Hematopoietic multipotent progenitor cell treated with erythropoietin and hydrocortisone succinate and interleukin-3 and kit ligand, for 15 days (in vitro differentiated cells): ENCODE measurements at places on chromosomes 5 and 9.
A peak's percentile ranks its signal among the peaks of the same experiment; 100 is the strongest.

GRCh38 chr5:157088342-157088990 is 20.4 kb downstream of the HAVCR2 start:
- DNase-seq: no peak

- DNase-seq: no peak
Observed at GRCh38 chr9:624935-625500, 216.5 kb upstream of the DMRT1 start.

DNA sequence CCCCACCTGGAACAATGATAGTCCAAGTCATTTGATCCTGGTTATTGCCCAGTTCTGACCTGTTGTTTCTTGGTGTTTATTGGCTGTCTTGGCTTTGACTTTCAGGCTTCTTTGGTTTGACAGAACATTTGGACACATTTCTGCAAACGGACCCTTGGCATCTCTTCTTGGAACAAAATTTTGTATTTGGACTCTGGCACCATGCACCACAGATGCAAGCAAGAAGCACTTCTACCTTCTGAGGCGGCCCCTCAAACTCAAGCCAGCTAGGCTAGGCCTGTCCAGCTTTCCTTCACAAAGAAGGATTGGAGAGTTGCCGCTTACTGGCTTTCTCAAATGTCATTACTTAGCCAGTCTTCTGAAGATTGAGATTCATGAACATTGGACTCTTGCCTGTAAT is 23.1 kb upstream of the FGF10 start:
- DNase-seq: no peak

DNA sequence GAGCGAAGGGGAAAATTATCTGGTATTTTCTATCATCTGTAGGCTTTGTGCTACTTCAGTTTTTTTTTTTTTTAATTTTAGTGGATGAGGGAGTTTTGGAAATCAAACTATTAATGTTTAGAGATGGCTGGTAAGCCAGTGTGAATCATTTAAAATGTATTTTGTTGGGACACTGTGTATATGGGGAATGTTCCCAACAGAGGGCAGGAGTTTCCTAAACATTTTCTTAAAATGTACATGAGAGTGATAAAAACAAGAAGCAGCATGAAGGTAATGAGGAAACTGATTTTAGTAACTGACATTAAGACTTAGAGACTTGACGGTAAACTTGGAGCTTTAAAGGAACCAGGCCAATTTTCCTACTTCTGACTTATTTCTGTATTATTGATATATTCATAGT is 68.2 kb upstream of the ITGA2 start:
- no peak for DNase-seq

DNA sequence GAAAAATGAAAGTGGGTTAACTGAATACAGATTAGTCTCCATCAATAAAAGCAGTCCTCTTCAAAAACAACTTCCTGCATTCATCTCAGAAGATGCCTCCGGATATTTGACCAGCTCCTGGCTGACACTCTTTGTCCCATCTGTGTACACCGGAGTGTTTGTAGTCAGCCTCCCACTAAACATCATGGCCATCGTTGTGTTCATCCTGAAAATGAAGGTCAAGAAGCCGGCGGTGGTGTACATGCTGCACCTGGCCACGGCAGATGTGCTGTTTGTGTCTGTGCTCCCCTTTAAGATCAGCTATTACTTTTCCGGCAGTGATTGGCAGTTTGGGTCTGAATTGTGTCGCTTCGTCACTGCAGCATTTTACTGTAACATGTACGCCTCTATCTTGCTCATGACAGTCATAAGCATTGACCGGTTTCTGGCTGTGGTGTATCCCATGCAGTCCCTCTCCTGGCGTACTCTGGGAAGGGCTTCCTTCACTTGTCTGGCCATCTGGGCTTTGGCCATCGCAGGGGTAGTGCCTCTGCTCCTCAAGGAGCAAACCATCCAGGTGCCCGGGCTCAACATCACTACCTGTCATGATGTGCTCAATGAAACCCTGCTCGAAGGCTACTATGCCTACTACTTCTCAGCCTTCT is 16.6 kb downstream of the F2R start:
- DNase-seq: no peak

DNA sequence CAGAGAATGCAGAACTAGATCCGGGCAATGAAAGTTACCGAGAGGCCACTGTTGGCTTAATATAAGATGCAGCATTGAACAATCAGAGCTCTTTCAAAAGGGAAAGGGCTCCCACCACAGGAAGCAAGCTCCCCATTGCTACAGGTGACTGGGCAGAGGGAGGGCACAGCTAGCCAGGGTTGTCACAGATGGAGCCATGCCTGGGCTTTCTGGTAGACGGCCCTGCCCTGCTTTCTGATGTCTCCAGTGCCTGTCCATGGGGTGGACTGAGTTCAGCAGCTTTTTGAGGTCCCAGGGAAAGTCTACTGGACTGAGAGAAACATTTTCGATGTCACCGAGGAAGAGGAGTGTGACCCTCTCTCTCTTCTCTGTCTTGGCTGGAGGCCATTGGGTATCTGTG is 14.1 kb downstream of the RGS3 start:
- DNase-seq: no peak

DNA sequence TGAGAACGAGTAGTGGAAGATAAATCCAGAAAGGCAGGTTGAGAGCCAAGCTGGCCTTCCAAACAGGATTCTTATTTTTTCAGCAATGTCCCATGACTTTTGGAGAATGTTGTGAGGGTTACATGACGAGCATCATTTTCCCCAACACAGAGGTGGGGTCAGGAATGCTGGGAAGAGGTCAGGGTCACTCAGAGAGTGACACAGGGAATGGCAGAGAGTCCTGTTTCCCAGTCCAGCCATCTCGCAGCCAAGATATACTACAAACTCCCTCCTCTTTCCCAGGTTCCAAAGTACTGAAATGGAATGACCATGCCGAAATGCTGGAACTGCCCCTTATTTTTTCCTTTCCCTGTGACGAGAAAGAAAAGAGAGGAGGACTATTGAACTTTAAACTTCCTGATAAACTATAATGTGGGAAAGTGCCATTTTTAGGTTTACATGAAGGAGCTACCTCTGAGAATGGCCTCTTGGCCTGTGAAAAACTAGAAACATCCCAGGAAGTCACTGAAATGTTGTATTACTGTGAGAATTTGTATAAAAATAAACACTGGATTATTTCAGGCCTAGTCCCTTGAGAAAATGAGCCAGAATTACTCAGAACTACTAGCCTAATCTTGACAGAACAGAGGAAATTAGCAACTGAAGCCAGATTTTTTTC is 420.4 kb downstream of the CETN3 start:
- DNase-seq: no peak

DNA sequence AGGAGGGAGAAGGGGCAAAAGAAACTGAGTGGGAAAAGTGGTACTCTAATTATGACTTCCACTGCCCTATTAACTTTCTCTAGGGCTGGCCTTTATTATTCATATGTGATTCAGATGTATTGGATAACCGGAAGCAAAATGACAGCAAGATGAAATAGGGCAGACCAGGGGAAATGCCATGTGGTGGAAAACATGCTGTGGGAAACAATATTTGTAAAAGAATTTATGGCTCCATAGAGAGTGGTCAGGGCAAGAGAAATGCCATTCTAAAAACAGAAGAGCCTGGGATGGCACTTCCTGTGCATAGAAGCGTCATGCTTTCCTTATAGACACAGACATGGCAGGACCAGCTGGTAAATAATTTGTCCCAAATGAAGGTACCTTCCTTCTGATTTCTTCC is 67.7 kb downstream of the MEGF10 start:
- no peak for DNase-seq

GRCh38 chr9:87570000-87570908 is 72.6 kb downstream of the DAPK1 start:
- no peak for DNase-seq

GRCh38 chr5:78268356-78268755 is 26.1 kb downstream of the AP3B1 start:
- DNase-seq: no peak

- no peak for DNase-seq
Observed at GRCh38 chr9:91071184-91071990, 269.8 kb downstream of the SYK start.

- peak; percentile 35 for DNase-seq
Observed at GRCh38 chr9:124863371-124863871, 1.5 kb downstream of the ARPC5L start.

GRCh38 chr9:19342947-19343346 is 37.1 kb downstream of the RPS6 start:
- DNase-seq: no peak

DNA sequence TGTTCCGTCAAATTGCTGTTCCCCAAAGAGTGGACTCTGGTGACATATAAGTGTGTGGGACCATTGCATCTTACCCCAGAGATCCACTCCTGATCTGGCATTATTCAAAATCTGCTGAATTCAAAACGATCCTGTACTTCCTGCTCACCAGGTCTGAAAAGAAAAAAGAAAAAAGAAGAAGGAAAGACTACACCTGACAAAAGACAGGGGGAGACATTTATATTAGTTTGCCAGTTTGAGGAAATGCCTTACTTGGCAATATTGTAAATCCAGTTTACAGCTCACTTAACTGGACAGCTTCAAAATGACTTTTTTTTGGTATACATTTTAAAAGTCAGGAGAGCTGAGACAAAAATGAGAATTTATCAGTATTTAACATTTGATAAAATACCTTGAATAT is 15.0 kb upstream of the GRHPR start:
- no peak for DNase-seq

GRCh38 chr9:78030553-78031443 is 813 bp downstream of the GNAQ start:
- DNase-seq: peak; percentile 33

GRCh38 chr9:104927912-104928740 is at the start of gene ABCA1:
Gene ABCA1, minus strand, starts transcription at chr9:104928155. Its CDS starts 24,476 bp downstream, at chr9:104903679.
- peak; percentile 53 for DNase-seq

DNA sequence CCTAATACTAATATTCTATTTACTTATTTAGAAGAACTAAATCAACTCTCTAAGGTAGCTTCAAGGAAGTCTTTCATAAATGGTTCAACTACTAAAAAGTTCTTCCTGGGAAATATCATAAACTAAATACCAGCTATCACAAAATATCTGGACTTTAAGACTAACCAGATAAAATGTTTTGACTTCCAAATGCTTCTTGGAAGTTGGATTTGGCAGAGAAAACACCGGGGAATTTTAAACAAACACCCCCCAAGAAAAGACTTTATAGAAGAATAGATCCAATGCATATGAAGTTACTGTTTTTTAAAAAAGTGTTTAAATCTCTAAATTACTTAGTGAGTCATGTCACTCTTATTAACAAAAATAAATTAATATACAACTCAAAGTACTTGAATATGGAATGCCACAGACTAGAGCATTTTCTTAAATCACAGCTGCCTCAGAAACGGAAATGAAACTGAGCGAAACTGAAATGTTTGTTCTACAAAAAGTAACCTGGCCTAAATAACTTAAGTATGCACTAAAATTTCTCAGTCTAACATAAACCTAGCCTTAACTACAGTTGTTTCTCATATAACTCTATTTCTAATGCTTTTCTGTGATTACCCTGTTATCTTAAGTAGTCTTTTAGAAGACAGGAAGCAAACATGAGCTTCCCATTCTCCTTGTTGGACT is 6.8 kb downstream of the ABCA1 start:
- no peak for DNase-seq

- no peak for DNase-seq
Observed at GRCh38 chr5:54093861-54094260, 216.5 kb downstream of the ARL15 start.

GRCh38 chr9:130549093-130549735 is 30.2 kb upstream of the FUBP3 start:
- DNase-seq: peak; percentile 43

- DNase-seq: no peak
Observed at GRCh38 chr9:116934131-116934530, 247.0 kb downstream of the TRIM32 start.

DNA sequence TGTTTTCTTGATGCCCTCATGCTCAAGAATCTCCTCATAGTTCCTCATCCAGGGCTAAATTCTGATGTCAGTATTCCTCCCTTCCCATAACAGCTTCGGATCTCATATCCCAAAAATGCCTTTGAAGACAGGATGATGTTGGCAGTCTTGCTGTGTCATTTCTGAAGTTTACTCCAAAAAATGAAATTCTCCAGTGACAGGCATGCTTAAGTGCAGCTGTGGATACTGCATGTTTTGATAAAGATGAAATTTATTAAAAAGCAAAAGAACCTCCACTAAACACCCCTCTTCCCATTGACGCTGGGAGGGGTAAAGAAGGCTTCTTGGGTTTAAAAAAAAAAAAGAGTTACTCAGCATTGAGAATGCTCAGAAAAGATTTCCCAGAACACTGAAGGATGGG is 43.1 kb downstream of the NDST1 start:
- DNase-seq: no peak

- no peak for DNase-seq
Observed at GRCh38 chr9:96871176-96871575, 16.9 kb upstream of the ZNF782 start.

DNA sequence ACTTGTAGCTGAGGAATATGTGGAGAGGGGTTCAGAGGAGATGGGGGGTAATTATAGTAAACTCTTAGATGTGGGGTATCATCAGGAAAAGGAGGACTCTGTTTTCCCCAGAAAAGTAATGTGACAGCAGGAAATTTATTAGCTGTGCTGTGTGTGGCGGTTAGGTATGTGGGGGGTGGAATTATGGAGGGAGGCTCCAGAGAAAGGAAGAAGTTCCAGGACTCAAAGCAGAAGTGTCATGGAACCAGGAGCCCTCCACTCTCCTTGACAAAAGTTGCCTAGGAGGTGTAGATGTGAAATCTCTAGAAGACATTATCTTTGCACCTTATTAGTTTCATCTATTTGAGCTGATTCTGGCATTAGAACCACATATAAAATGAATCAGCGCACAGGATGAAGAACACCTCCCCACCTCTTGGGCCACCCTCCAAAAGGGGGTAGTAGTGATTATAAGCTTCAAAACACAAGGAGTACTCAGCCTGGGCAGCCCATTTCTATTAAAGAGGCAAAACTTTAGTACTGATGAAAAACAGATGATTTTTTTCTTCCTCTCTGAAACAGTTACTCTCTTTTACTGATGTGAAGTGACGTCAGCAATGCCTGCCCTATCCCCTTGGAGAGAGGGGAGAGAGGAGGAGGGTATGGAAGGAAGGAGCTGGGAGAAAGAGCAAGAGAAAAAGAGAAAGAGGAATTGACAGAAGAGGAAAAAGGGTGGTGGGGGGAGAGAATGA is 18.2 kb downstream of the NR2F1 start:
- DNase-seq: no peak

DNA sequence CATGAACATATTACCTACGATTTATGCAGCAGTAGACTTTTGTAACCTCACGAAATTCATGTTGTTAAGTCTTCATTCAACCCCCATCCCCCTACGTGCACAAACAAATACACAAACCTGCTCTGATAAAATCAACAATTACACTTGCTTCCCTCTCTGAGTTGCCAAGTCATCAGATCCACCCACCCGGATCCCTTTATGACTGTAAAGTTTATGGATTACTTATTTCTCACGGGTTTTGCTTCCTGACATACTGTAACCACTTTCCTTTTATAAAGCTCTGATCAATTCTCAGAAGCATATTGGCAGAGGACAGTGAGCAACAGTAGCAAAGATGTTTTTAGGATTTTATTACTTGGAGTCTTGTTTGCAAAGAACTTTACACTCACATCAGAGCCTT is 70.5 kb downstream of the MLLT3 start:
- DNase-seq: no peak

DNA sequence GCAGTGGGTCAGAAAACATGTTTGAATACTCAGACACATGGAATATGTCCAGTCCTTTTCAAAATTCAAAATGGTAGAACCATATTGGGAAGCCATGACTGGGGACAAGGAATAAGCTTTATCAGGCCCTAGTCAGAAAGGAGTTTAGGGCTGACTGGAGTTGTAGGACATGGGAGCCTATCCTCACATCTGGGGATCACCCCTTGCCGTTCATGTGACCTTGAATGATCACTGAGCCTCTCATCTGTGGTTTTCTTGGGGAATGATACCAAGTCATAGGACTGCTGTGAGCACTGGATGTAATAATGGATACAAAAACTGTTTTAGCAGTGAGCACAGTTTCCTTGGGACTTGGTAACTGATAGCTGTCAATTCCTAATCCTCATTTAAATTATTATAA is 84.7 kb downstream of the IQGAP2 start:
- DNase-seq: no peak
